Osteocyte (in vitro differentiated cells): ENCODE measurements at places on chromosomes 2 and 18. TPM values are rescaled to one million over a fixed set of nuclear protein-coding genes. Genes with fewer than 3 reads are reported as not detected.
A peak's percentile ranks its signal among the peaks of the same experiment; 100 is the strongest.

Gene SKOR2
- total RNA-seq: not detected in 2 replicates

Gene SERPINB3
- total RNA-seq: not detected in 2 replicates

Gene C2orf80
- total RNA-seq: not detected in 2 replicates

Gene EMX1
- not detected in 2 replicates for total RNA-seq

Gene MAL
- not detected in 2 replicates for total RNA-seq

Gene NCKAP5
- 0.46 and 0.50 TPM in 2 replicates for total RNA-seq

Gene UGT1A4
- total RNA-seq: not detected in 2 replicates

DNA sequence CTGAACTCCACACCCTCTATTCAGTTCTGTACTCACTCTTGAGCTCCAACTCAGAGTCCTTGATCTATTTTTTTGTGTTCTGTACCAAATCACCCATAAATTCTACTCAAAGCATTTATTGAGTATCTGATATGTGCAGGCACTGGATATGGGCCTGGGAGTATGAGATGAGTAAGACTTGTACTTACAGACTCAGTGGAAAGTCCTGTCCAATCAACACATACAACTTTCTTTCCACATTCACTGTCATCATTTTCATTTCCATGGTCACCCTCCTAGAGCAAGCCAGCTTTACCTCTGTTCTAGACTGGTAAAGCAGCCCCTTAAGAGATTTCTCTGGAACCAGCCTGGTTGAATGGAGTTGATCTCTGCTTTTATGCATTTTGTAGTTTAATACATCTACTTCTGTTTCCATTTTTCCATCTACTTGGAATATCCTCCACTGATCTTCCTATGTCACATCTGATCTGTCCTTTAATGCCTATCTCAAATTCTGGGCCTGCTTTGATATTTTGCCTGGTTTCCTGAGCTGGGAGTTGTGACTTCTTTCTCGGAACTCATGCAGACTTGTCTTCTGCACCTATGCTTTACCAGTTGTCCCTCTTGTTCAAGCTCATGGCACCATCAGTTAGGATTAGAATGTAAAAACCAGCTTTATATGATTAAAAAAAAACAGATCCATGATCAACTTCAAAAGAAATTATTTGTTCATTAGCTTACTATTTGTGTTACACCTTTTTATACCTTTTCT lies 96.9 kb upstream of the GLS start:
- H3K36me3 ChIP-seq: no peaks in the 10 kb centered on the region
- peaks cover 14% of the 10 kb centered on the region for H3K4me1 ChIP-seq
- H3K27me3 ChIP-seq: peaks cover 13% of the 10 kb centered on the region
- no peak for DNase-seq

GRCh38 chr2:239569401-239570090 lies 168.7 kb upstream of the HDAC4 start:
- H3K36me3 ChIP-seq: no peaks in the 10 kb centered on the region
- H3K4me1 ChIP-seq: no peaks in the 10 kb centered on the region
- no peak overlapping the region for H3K27ac ChIP-seq
- no peaks in the 10 kb centered on the region for H3K27me3 ChIP-seq
- DNase-seq: no peak

- no peaks in the 10 kb centered on the region for H3K36me3 ChIP-seq
- no peaks in the 10 kb centered on the region for H3K4me1 ChIP-seq
- no peaks in the 10 kb centered on the region for H3K27me3 ChIP-seq
- no peak for DNase-seq
- no peak overlapping the region for H3K4me3 ChIP-seq
Measured at GRCh38 chr2:153074207-153074606, 355.8 kb downstream of the ARL6IP6 start.

GRCh38 chr18:10111191-10111590 lies 197.4 kb downstream of the VAPA start:
- H3K36me3 ChIP-seq: peaks cover 6% of the 10 kb centered on the region
- no peak for DNase-seq
- peaks cover 8% of the 10 kb centered on the region for H3K27me3 ChIP-seq
- H3K27ac ChIP-seq: no peak overlapping the region

GRCh38 chr2:19536136-19536535 lies 177.7 kb upstream of the OSR1 start:
- H3K36me3 ChIP-seq: no peaks in the 10 kb centered on the region
- H3K27me3 ChIP-seq: no peaks in the 10 kb centered on the region
- no peak overlapping the region for H3K4me3 ChIP-seq
- H3K4me1 ChIP-seq: peaks cover 15% of the 10 kb centered on the region
- DNase-seq: no peak

- DNase-seq: peak; percentile 92
- peaks cover 4% of the 10 kb centered on the region for H3K36me3 ChIP-seq
- H3K4me3 ChIP-seq: no peak overlapping the region
- H3K4me1 ChIP-seq: peaks cover 33% of the 10 kb centered on the region
- no peaks in the 10 kb centered on the region for H3K27me3 ChIP-seq
Measured at GRCh38 chr2:237315170-237315828, 98.7 kb downstream of the COL6A3 start.

- no peak overlapping the region for H3K4me3 ChIP-seq
- H3K27ac ChIP-seq: no peak overlapping the region
- DNase-seq: no peak
- H3K27me3 ChIP-seq: peaks cover 15% of the 10 kb centered on the region
Measured at GRCh38 chr18:79587226-79587741, 92.3 kb upstream of the CTDP1 start.

GRCh38 chr2:48638261-48638660 lies 20.6 kb downstream of the GTF2A1L start:
- H3K27ac ChIP-seq: no peak overlapping the region
- H3K4me1 ChIP-seq: no peaks in the 10 kb centered on the region
- no peak overlapping the region for H3K4me3 ChIP-seq
- no peak for DNase-seq
- no peaks in the 10 kb centered on the region for H3K36me3 ChIP-seq

DNA sequence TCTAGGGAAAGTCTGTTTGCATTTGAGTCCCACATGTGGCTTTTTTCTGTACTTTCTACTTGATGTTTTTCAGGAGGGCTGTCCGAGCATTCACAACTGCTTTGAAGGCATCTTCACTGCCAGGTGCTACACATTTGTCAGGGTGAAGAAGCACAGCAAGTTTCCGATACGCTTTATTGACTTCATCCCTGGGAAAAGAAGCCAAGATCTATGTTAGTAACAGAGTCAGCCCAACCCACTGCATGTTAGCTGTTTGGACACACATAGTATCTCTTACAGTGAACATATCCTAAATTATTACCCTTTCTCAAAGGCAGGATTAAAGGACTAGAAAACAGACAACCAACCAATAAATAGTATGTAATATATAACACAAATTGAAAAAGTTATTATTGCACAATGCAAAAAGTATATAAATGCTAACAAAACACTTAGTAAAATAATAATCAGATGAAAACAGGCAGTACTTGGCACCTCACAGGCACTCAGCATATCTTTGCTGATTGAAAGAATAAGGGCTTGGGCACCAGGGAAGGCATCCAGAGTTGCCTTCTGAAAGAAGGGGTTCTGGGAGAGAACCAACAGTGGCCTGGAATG lies 24.1 kb downstream of the DNAJC27 start:
- H3K4me1 ChIP-seq: peaks cover 4% of the 10 kb centered on the region
- H3K4me3 ChIP-seq: no peak overlapping the region
- peaks cover 46% of the 10 kb centered on the region for H3K36me3 ChIP-seq

DNA sequence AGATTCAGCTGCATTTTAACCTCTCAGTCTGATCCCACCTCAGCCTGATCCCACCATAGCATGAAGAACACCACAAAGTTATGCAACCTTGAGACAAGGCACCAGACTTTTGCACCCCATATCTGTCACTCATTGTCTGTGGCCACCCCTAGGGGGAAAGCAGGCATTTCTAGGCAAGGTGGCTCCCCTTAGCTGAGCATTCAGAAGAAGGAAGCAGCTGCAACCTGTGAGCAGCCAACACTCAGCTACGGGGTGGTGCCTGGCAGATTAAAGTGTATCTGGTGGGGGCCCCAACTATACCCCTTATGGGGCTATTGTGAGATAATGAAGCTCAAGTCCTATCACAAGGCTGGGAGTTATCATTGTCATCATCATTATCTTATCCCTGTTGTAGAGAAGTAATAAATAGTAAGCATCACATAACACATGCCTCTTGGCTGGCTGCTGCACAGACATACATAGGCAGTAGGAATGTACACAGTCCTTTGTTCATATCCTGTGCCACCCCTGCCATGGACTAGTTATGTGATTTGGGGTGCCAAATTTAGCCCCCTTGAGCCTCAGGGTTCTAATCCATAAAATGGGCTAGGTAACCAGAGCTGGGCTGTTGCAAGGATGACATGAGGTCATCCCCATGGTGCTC lies 20.6 kb upstream of the TMEM163 start:
- H3K27ac ChIP-seq: no peak overlapping the region
- no peaks in the 10 kb centered on the region for H3K27me3 ChIP-seq
- H3K4me1 ChIP-seq: no peaks in the 10 kb centered on the region
- no peak overlapping the region for H3K4me3 ChIP-seq
- H3K36me3 ChIP-seq: no peaks in the 10 kb centered on the region
- no peak for DNase-seq

DNA sequence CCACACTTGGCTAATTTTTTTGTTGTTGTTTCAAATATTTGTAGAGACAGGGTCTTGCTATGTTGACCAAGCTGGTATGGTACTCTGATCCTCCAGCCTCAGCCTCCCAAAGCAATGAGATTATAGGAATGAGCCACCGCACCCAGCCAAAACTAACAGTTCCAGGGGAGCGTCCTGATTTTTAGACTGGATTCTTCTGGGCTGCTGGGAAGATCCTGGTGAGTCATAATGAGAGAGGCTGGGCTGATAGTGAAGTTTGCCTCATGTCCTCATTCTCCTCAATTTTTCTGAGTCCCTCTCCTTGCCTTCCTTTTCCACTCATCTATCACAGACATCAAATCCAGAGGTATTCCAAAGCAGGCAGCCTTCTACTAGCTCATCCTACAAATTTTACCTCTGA lies 81.3 kb downstream of the VSNL1 start:
- H3K4me3 ChIP-seq: no peak overlapping the region
- no peaks in the 10 kb centered on the region for H3K4me1 ChIP-seq
- H3K27ac ChIP-seq: no peak overlapping the region
- H3K27me3 ChIP-seq: peaks cover 3% of the 10 kb centered on the region

DNA sequence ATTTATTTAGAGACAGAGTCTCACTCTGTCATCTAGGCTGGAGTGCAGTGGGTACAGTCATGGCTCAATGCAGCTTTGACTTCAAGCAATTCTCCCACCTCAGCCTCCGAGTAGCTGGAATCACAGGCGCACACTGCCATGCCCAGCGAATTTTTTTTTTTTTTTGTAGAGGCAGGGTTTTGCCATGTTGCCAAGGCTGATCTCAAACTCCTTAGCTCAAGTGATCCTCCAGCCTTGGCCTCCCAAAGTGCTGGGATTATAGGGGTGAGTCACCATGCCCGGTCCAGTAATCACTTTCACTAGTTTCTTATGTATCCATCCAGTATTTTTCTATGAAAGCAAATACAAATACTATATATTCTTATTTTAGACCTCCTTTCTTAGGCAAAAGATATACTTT lies 24.0 kb downstream of the PRKAG3 start:
- DNase-seq: peak; percentile 34
- H3K36me3 ChIP-seq: peaks cover 1% of the 10 kb centered on the region
- peaks cover 19% of the 10 kb centered on the region for H3K4me1 ChIP-seq
- H3K4me3 ChIP-seq: no peak overlapping the region
- H3K27ac ChIP-seq: peak overlapping the region; percentile 96
- peaks cover 6% of the 10 kb centered on the region for H3K27me3 ChIP-seq

DNA sequence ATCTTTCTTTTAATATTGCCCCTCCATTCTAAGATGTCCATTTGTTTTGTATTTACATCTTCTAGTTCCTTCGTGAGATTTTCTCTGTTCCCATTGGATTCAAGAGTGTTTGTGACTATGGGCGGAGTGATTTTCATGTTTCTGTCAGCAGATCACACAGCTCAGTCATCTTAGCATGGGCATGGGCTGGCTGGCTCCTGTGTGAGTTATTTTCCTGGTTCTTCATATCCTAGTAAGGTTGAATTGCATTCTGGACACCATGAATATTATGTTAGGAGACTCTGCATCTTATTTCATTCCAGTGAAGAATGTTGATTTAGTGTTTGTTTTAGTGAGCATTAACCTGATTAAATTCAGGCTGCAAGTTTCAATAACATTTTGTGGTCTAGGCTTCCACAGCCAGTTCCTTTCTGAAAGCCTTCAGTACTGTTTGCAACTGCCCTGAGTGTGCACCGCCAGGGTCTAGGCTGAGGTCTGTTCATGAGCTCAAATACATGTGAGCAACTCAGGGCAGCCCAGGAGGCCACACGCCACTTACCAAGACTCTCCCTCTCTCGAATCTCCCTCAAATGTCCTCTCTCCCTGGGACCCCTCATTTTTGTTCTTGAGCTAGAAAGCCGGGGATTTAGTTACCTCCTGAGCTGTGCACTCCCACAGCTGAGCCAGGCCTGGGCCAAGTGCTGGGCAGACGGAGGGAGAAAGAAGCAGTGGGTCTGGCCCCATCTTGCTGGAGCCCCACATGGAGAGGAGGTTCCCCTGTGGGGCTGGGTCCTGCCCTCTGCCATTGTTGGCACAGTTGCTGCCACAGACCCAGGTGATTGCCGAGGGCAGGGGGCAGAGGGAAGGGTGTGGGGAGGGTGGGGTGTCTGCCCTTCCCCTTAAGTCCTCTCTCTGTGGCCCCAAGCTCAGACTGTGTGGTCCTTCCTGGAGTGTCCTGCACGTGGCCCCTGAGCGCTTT lies 145.9 kb downstream of the RTP5 start:
- H3K27me3 ChIP-seq: peaks cover 10% of the 10 kb centered on the region
- no peak for DNase-seq
- no peak overlapping the region for H3K27ac ChIP-seq
- H3K36me3 ChIP-seq: no peaks in the 10 kb centered on the region

DNA sequence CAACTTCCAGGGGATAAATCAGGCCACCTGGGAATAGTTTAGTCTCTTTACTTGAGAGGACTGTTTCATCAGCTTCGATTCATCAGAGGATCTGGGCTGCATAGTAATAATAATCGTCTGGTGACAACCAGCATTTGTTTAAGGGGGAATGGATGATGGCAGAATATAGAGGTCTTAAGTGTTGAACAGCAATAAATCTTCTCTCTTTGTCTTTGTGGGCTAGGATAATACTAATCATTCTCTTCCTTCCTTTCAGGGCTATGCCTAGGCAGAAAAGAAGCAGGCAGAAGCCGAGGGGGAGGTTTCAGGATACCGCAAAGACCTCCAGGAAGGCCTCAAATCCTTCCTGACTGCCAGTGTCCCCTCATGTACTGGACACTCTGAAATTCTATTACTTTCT lies 150.4 kb upstream of the GAREM1 start:
- no peaks in the 10 kb centered on the region for H3K27me3 ChIP-seq
- DNase-seq: no peak
- no peak overlapping the region for H3K27ac ChIP-seq
- no peak overlapping the region for H3K4me3 ChIP-seq

- no peak overlapping the region for H3K27ac ChIP-seq
- no peaks in the 10 kb centered on the region for H3K36me3 ChIP-seq
- H3K27me3 ChIP-seq: no peaks in the 10 kb centered on the region
- DNase-seq: no peak
- no peak overlapping the region for H3K4me3 ChIP-seq
Measured at GRCh38 chr2:166568409-166568808, 74.4 kb upstream of the SCN7A start.
